ENCODE measurements at places on chromosomes 16 and 17. TPM values are rescaled to one million over a fixed set of nuclear protein-coding genes. Genes with fewer than 3 reads are reported as not detected.
A peak's percentile ranks its signal among the peaks of the same experiment; 100 is the strongest.

DNA sequence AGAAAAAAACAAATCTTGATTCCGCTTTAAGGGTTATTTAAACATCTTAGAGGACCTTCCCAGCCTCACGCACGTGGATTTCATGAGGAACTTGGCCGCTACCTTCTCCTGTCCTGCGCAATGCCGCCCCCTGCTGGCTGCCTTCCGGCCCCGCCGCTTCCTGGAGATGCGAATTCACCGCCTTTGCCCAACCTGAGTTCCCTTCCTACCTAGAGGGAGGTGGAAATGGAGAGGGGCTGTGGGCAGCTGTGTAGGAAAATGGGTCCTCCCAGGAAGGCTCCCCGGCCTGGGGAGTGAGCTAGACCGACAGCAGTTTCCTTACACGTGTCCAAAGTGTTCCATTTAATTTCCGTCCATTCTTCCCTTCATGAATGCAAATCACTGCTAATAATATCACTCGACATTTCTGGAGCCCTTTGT lies 1.0 kb upstream of the ABCC12 start:
- DNase-seq = peak; percentile 66

The TBC1D3D gene
- not detected for total RNA-seq

- no peak for DNase-seq
Measured at GRCh38 chr16:27840311-27841060, 223.0 kb downstream of the GSG1L start.

DNA sequence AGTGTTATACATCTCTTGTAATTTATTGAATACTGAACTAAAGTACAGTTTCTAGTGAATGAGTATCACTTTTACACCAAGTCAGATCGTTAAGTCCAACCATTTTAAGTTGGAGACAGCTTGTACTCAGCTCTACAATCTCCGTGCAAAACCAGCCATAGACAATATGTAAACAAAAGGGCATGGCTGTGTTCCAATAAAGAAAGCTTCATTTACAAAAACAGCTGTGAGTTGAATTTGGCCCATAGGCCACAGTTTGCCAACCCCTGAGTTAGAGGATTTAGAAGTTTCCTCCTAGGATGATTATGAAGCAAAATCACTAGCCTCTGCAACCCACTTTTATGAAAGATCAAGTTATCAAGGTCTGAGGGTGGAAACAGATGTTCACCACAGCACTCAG lies 105.7 kb upstream of the RCVRN start:
- DNase-seq = no peak

GRCh38 chr17:8447799-8448198 lies 12.1 kb downstream of the NDEL1 start:
- no peak for DNase-seq

DNA sequence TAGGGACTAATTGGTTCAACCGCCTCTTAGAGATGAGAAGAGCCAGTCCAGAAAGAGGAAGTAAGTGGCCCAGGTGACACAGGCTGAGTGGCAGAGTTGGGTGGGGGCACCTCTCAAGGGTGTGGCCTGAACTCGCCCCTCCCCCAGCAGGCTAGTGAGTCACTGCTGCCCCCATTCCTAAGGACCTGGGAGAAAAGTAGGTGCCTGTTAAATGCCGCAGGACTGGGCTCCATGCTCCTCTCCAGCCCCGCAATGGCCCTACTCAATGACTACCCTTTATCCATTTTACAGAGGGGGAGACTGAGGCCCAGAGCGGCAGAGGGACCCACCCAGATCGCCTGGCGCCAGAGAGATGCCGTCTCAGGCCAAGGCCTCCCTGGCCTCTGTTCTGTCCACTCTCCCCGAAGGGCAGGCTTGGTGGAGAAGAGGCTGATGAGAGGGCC lies 8.1 kb downstream of the TMEM235 start:
- no peak for DNase-seq

DNA sequence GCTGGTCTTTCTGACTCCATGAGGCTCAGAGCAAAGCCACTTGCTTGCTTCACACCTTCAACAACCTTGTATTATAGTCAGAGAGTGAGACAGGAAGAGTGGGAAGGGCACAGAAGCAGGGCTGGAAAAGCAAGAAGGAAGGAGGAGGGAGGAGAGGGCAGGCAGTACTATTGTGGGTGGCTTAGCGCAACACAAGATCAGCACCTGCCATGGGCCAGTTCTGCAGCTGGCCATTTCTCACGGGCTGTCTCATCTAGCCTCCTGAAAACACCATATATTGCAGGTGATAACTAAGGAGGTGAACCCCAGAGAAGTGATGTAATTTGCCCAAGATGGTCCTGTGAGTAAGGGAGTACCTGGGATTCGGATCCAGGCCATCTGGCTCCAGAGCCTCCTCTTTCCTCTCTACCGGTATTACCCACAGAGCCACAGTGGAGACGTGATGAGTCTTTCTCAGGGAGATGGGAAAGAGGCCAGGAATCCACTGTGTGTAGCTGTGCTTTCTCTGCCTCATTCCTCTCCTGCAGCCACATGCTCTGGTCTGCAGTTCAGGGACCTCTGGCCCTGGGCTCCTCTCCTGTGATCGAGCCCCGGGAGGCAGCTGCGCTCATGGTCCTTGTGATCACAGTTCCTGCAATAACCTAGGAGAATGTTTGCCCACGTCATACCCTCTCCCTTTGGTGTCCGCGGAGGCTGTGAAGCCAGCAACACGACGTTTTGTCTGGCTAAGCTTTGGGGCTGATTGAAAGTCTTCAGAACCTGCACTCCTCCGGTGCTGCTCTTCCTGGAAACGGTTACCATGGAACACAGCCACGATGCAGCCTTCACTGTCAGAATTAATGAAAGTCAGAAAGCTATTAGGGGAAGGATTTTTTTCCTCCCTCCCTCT lies 178.1 kb upstream of the CCL2 start:
- DNase-seq = no peak

The GOSR1 gene
- total RNA-seq = 27.8 TPM

- peak; percentile 89 for DNase-seq
Measured at GRCh38 chr16:59878479-59878878, 1144.4 kb upstream of the GOT2 start.

The TMC6 gene
- 46.3 TPM for total RNA-seq
